ENCODE measurements at places on chromosomes 11 and 22.

DNA sequence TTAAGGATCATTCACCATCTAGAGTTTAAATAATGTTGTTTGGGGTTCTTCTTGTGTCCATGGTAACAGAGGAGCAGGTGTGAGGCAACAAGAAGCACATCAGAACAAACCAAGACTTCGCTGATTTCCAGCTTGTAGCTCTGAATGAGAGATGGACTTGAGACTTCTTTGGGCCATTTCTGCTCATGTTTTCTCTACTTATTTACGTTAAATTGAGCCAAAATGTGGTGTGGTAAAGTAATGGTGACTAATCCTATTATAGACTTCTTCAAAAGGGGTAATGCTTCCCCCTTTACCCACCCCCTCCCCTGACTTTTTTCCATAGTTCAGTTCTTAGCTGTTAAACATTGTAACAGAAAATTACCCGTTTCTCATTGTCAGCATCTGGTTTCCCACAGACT, 65.2 kb downstream of the CSTPP1 start:
- no peak for DNase-seq

- DNase-seq: peak; percentile 36
Measured at GRCh38 chr22:23533328-23533762, 46.7 kb downstream of the IGLL1 start.

GRCh38 chr11:37110385-37110784, 512.3 kb upstream of the RAG2 start:
- no peak for DNase-seq

GRCh38 chr11:130247319-130247718, 67.4 kb downstream of the ZBTB44 start:
- no peak for DNase-seq

- DNase-seq: no peak
Measured at GRCh38 chr11:36160091-36160490, 129.1 kb downstream of the COMMD9 start.

DNA sequence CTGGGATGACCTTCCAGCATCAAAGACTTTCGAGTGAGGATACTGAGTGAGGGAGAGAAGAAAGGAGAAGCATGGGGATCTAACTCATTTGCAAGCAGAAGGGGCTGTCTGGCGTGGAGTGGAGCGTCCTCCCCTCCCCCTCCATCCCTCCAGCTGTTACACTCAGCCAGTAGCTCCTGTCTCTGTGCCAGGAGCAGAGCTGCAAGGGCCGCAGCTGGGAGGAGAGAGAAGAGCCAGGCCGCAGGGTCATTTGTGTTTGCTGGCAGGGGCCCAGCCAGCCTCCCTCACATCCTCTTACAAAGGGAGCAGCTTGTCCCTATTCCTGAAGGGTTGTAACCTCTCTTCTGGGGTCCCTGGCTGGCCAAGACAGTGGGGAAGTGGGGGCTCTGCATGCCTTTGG, 57.9 kb downstream of the NECTIN1 start:
- no peak for DNase-seq

- DNase-seq: no peak
Measured at GRCh38 chr11:76604626-76605241, 65.8 kb downstream of the LRRC32 start.

DNA sequence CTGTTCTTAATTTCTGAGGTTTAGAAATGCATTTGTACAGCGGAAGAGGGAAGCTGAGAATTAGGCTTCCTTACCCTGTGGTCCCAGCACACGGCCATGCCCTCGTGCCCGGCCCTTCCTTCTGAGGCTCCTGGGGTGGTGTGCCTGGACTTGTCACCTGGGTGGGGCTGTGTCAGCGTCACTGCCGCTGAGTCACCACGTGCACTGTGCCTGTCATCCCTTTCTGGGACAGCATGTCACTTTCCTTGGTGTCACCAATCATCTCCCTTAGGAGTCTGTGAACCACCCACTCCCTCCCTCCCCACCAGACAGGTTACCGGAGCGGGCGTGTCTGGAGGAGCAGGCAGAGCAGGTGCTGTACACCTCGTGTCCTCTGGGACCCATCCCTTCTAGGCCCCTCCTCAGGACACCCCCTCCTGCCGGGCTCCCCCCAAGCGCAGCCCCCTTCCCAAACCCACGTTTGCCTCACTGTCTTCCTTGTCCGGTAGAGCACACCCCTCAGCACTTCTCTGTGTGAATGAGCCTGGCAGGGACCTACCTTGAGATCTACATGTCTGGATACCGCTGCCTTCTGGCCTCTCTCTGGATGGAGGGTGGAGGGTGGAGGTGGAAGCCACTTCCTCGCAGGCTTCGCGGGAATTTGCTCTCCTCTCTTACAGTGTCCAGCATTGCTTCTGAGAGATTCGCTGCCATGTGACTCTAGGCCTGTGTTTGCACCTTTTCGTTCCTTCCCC, 367.6 kb downstream of the TBC1D22A start:
- peak; percentile 6 for DNase-seq

DNA sequence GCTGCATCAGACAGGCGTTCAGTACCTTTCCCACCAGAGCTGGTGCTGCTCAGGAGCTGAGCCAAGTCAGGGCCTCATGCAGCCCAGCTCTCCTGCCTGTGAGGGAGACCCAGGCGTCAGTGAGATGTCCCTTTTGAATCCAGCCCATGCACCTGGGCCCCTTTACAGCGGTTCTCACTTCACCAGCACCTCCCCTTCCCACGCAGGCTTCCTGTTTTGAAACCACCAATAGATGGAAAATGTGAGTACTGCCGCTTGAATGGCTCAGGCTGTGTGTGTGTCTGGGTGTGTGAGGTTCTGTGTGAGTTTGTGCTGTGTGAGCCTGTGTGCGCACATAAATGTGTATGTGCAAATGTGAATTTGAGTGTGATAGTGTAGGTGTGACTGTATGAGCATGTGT, 88.4 kb downstream of the UBASH3B start:
- peak; percentile 77 for DNase-seq

DNA sequence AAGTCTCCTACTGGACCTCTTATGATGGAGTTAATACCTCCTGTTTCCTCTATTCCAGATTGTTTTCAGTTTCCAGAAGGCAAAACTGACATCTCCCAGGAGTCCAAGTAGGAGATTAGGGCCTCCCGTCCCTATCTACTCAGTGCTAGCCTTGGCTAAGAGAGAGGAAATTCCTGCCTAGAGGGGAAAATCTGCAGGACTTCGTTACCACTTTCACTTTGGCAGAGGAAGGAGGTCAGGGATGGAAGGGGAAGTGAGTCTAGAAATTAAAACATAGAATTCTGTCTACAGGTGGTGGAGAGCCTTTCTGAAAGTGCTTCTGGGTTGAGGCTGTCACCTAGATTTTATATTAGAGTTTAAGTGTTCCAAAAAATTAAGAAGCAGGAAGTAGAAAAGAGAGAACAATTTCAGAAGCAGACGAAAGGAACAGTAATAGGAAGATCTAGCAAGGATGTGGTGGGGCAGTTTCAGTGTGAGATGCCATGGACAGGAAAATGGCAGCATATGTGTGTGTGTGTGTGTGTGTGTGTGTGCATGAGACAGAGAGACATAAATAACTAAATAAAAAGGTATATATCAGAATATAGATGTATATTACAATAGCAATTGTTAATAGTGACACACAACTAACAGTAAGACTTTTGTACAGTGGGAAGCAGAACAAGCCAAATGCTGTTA, 2.4 kb upstream of the TRIM68 start:
- DNase-seq: peak; percentile 12

GRCh38 chr11:121557348-121557747, 104.6 kb upstream of the SORL1-AS1 start:
- no peak for DNase-seq

- DNase-seq: no peak
Measured at GRCh38 chr11:73387594-73388264, 11.5 kb downstream of the RELT start.

- DNase-seq: no peak
Measured at GRCh38 chr11:85748455-85748891, 62.5 kb downstream of the SYTL2 start.

GRCh38 chr11:134753771-134754520, 341.9 kb upstream of the B3GAT1 start:
- no peak for DNase-seq

- DNase-seq: no peak
Measured at GRCh38 chr11:16953663-16954062, 60.6 kb downstream of the PLEKHA7 start.

GRCh38 chr11:112318184-112318591, 57.5 kb upstream of the PLET1 start:
- DNase-seq: no peak

DNA sequence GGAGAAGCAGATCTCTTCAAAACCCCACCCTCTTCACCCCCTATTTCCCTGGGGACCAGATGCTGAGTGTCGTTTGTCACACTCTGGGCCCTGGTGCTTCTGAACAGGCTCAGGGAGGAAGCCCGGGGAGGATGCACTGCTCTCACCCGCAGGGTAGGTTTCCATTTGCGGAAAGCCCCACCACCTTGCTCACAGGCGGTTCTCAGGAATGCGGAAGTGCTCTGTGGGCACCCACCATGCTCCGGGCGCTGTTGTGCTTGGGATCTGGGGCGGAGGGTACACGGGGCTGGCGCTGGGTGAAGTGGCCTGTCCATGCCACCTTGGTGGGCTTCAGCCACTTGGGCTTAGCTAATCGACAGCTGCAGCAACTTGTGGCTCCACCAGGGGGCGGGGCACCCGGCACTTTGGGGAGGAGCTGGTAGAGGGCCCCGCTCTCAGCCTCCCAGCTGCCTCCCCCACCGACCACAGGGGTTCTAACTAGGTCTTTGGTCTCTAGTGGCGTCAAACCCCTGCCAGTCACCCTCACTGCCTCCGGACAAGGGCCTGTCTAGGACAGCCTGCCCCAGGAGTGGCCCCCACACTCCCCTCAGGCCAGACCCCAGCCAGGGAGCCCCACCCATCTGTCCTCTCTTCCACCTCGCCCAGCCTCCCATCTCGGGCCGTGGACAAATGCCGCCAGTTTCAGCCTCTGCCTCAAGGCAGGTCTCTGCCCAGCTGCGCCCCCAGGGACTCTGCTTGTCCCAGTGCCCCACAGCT, 7.4 kb downstream of the NDUFV1 start:
- peak; percentile 84 for DNase-seq

DNA sequence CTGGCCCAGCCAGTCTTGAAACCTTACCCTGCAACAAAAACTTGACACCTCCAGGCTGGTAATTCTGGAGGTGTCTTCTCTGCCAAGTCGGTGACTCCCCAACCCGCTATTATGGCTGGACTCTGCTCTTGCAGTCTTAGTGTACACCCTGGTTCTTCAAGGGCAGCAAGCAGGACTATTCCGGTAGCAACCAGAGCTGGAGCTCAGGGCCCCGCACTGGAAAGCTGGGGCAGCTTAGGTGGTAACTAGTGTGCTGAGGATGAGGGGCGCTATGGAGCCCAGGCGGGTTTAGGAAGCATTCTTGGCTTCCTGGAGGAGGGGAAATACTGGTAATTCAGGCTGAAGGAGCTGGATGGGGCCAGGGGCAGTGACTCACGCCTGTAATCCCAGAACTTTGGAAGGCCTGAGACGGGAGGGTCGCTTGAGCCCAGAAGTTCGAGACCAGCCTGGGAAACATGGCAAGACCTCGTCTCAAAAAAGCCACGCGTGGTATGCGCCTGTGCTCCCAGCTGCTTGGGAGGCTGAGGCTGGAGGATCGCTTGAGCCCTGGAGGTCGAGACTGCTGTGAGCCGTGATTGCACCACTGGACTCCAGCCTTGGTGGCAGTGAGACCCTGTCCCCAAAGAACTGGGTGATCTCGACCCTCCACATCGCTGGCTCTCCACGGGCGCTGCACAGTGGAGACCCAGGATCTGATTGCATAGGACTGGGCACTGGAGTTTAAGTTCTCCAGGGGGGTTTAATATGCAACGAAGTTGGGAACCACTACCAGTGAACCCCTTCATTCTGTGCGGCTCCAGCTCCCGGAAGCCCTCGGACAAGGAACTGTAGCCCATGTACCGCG, 10.6 kb upstream of the AIFM3 start:
- no peak for DNase-seq

GRCh38 chr11:122235615-122236014, 119.6 kb upstream of the BLID start:
- DNase-seq: no peak

DNA sequence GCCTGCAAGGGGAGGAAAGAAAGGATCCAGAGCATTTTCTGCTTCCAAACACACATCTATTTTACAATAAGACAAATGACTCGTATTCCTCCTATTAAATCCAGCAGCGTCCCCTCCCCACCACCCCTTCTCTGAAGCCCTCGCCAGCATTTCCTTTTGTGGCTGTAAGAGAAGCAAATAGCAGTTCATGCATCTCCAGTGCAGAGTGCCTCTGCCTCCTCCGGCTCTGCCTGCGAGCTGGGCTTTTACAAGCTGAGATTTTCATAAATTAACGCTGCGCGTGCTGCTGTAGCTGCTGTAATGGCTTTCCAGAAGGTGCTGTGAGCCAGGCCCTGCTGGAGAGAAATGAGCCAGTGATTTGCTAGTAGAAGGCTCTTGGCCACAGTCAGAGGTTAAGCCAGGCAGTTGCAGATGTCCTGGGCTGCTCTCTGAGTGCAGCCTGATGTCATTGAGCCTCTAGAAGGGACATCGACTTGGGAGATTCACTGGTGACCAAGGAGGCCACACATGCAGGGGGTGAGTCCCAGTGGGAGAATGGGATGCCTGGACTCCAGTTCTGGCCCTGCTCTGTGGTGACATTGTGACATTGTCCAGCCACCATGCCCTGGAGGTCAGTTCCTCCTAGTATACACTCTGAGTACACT, 134.5 kb upstream of the NAV2 start:
- no peak for DNase-seq

DNA sequence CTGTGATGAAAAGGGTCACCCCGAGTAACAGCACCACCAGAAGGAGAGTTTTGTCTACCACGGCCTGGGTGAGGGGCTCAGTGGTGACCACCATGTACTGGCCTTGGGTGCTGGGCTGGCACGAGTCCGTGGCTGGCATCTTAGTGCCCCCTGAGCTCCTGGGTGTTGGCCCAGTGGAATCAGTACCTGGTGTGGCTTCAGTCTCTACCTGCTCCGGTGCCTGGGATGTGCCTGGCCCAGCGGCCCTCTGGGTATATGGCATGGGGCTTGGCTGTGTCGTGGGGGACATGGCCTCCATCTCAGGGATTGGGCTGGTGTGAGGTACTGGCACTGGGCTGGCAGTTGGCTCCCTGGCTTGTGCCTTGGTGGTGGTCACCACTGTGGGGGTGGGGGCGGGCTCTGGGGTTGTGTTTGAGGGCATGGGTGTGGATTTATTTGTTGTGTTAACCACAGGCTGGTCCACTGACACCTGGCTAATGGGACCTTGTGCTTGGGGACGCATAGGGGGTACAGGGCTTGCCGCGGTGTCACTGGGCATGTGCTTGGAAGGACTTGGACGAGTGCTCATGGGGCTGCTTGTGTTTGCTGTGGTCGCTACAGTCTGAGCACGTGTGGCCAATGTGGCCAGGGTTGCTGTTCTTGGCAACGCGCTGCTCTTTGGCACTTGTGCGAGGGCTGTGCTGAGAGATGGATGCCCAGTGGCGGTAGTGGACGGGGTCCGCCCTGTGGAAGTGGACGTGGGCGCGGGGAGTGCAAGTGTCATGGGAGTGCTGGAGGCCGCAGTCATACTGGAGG, 9.8 kb downstream of the C11orf24 start:
- no peak for DNase-seq

DNA sequence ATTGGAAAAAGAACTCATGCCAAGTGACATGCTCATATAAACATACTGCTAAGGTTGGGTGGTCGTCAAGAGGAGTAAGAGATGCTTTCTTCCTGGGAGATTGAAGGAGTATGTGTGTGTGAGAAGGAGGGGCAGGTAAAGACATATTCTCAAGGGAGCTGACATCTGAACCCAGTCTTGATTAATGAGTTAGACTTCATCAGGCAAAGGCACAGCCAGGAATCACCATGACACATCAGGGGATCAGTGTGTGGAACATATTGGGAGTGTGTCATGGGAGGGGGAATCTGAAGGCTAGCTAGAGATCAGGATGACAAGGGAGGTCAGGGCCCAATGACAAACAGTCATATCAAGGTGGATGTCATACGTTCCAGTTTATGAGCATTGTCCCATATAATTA, 14.9 kb downstream of the CNTF start:
- no peak for DNase-seq
